ENCODE measurements at places on chromosomes 1 and 21.

GRCh38 chr1:94550800-94551241 is 9.3 kb upstream of the F3 start:
- DNase-seq: no peak

DNA sequence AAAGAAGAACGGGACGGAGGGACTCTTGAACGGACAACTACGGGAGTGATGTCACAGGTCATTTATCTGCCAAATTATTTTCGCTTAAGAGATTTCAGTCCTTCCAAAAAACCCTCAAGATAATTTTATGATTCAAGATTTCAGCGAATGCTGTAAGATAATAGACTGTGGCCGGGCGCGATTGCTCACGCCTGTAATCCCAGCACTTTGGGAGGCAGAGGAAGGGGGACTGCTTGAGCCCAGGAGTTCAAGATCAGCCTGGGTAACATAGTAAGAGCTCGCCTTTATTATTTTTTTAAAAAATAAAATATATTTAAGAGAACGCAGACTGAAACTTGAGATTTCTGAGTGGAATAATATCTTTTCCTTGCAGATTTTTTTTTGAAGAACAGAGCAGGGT is 609 bp downstream of the RWDD2B start:
- DNase-seq: no peak

- no peak for DNase-seq
Measured at GRCh38 chr1:175548774-175549173, 194.6 kb downstream of the TNR start.

- no peak for DNase-seq
Measured at GRCh38 chr1:28200234-28200873, 23.9 kb upstream of the PTAFR start.

GRCh38 chr1:79197421-79197820 is 190.9 kb upstream of the ADGRL4 start:
- DNase-seq: peak; percentile 12

DNA sequence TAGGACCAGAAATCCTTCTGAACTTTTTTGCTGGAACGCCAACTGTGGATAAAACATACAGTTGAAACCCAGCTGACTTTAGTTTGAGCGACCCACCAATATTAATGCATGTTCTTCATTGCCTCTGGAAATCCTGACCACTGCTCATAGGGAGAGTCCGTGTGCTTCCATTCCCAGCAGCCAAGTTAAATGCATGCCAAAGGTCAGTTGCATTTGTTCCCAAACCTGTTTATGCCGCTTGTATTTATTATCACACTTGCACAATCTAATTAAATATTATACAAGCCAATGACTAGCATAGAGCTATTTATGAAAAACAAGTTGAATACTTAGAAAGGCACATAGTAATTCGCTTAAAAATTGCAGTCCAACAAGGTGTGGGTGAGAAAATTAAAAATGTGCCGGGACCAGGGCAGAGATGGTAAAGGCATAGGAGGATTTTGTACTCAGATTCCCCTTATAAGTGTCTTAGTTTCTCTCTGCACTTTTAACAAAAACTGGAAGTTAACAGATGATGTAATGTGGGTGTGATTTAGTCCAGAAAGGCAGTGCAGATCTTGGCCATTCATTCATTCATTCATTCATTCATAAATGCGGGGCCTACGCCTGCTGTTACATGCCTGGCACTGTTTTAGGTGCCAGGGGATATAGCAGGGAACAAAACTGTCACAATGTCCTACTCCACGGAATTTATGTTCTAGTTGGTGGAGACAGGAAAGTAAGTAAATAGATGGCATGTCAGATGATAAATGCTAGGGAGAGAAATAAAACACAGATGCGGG is 99.7 kb downstream of the PRDM2 start:
- DNase-seq: no peak

DNA sequence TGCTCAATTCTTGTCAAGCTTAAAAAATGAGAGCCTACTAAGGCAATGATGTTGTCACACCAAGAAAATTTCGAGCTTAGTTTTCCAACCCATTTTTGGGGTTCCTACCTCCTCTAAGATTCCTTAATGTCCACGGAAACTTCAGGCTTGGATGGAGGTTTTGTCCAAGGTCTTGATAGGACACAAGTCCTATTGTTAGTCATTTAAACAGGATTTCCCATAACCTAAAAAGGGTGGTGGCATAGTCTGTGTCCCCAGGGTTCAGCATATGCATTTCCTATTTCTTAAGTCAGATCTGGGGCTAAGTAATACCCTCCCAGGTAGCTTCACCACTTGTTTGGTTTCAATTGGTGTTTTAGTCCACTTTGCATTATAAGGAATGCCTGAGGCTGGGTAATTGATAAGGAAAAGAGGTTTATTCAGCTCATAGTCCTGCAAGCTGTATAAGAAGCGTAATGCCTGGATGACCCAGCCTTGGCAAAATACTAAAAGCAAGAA is 10.9 kb upstream of the PADI2 start:
- no peak for DNase-seq

- DNase-seq: no peak
Measured at GRCh38 chr1:178488393-178488792, 8.4 kb downstream of the CLEC20A start.

All from neuronal stem cell (in vitro differentiated cells).